ENCODE measurements at places on chromosomes 16 and 17. TPM values are rescaled to one million over a fixed set of nuclear protein-coding genes. Genes with fewer than 3 reads are reported as not detected.

- DNase-seq = peak; percentile 17
These were observed 247.1 kb downstream of the UTP18 start for GRCh38 chr17:51507444-51507843.

DNA sequence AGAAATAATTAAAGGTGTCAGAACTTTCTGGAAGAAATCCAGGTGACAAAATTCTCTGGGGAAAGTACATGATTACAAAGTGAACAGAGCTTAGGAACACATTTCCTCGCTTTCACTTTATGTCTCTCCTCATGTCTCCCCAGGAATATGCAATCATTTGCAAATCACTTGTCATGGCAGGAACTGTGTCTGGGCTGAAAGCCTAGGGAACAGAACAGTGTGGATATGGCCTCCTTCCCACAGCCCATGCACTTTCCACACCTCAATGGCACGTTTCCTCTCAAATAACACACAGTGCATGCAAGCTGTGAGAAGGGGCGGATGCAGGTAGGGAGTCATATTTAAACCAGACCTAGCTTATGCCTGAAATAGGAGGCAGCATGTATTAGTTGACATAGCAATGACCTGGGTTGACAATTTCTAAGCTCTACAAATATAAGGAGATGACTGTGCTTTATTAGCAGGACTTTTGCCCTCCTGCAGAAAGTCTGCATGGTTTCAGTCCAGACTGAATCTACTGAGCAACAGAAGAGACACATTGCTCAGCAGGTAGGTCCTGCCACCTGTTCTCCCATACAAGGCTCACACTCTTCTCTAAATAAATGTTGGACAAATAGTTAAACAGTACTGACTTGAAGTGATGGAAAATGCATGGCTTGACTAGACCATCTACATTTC, 236.0 kb upstream of the ELAC2 start:
- no peak for DNase-seq

The TK1 gene
- 85.4 TPM for total RNA-seq

DNA sequence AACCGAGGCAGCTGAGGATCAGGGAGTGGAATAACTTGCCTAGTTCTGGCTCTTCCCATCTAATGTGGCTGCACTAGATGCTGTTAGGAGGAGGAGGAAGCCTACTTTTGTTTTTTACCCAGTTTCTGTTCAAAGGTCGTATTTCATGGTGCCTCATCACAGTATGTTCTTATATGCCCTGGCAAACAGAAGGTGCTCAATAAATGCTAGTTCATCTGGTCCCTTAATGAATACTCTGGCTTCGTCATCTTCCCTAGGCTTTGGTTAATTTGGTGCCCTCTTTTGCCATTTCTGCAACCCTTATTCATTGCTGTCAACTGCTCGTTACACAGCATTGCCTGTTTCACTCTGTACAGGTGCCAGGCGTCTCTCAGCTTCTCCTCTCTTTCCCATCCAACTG, 151.7 kb downstream of the WWOX start:
- DNase-seq = no peak

The PPM1E gene
- total RNA-seq = 4.2 TPM

The ELAC2 gene
- total RNA-seq = 73.6 TPM

DNA sequence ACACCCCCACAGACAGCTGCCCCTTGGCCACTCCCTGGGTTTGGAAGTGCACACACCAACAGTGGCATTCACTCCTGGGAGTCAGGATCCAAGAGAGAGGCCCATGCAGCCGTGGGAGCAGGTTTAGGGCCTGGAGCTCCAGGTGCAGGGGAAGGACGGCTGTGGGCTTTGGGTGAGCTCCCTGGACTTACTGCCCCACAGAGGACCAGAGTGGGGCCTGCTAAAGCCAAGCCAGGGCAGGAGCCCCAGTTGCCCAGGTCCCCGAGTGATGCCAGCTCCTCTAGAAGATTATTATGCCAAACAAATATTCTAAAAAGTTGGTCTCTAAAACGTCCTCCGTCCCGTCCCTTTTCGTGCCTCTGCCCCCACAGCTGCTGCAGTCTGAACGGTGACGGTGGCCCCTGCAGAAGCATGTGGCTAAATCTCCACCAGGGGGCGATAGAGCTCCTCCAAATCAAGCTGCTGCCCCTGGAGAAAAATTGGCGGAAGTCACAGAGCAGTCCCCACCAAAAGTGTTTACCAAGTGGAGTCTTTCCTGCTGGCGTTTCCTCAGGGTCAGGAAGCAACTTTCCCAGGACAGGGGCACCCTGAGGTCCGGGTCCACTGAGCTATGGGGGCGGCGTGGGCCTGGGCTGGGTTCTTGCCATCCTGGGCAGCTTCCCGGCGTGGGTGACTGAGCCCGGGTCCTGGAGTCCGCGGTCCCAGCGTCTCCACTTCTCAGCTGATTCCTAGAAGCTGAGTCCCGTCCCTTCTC, 4.2 kb downstream of the ARMC7 start:
- peak; percentile 93 for DNase-seq

- peak; percentile 46 for DNase-seq
These were observed 825 bp downstream of the METTL9 start for GRCh38 chr16:21600031-21600773.

DNA sequence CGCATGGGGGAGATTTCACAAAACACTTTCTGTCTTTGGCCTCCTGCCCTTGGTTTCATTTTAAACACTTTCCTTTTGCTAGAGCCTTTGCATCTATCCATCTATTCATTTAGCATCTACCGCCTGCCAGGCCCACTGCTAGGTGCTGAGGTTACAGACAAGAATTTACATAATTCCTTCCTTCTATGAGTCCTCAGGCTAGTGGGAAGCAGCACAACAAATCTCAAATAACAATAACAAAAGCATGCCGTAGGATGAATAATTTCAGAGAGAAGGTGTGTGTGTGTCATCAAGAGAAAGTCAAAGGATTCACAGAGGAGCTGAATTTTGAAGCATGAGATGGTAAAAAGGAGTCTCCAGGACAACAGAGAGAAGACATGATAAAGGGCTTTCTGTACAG, 6.1 kb upstream of the SLC46A1 start:
- no peak for DNase-seq

The FOXO3B gene
- 1.4 TPM for total RNA-seq

DNA sequence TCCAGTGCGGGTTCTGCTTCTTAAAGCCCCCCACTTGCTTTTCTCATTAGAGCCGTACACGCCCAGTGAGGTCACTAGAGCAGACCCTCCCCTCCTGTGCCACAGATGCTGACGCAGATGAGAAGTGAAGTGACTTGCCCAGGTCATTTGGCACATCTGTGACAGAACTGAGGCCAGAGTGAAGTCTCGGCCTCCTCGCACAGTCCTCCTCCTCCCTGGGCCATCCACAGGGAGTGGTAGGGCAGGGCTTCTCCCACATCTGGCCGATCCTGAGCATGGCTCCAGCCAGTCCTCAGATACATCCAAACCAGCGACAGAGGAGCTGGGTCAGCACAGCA, 15.3 kb upstream of the TBX2 start:
- DNase-seq = no peak

DNA sequence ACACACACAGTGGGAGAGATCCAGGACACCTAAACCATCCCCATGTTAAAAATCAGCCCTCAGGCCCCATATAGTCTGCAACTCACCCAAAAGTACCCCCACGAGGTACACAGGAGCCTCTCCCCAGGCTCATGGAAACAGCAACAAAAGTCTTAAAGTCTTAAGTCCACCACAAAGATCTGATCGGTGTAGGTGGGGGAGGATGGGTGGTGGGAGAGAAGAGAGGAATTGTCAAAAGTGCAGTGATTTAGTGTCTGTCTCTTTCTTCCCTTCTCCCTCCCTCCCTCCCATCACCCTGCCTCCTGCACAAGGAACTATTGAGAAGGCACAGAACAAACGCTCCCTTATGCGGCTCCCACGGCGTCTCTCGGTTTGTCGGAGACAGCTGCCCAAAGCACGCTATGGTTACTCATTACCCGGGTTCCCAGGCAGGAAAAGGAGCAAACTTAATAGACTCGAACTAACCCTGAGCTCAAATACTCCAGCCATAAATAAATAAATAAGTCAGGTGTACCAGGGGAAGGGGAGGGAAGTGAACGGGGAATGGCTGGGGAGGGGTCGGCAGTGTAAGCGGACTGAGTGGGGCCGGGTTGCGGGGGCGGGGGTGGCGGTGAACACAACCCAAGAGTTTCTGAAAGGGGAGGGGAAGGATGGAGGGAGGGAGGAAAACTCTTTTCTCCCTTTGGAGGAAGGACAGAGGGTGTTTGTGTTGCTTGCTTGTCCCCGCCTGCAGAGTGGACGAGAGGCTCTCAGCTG, 477.4 kb downstream of the SLC39A11 start:
- DNase-seq = peak; percentile 100

GRCh38 chr17:3911271-3912053, 4.8 kb downstream of the P2RX1 start:
- DNase-seq = no peak

The WNT9B gene
- not detected for total RNA-seq

- DNase-seq = no peak
These were observed 312.1 kb downstream of the SOX9 start for GRCh38 chr17:72432881-72433280.

The KLHL36 gene
- total RNA-seq = 28.9 TPM

The NPIPA3 gene
- total RNA-seq = 0.26 TPM

The NCBP3 gene
- 20.9 TPM for total RNA-seq

- no peak for DNase-seq
These were observed 44.9 kb downstream of the MARF1 start for GRCh38 chr16:15597822-15598647.

DNA sequence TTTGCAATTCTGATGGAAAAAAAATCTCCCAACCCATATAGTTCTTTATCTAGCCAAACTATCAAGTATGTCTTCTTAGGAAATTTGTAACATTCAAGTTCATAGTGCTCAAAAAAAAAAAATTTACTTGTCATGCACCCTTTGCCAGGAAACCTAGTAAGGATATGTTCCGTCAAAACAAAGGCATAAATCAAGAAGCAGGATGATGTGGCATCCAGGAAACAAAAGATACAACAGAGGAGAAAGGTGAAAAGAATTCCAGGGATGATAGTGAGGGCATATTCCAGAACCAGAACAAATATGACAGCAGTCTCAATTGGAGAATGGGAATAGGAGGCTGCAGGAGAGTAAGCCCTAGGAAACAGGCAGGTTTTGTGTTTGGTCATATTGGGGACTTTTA, 104.6 kb downstream of the SPAG9 start:
- DNase-seq = no peak

DNA sequence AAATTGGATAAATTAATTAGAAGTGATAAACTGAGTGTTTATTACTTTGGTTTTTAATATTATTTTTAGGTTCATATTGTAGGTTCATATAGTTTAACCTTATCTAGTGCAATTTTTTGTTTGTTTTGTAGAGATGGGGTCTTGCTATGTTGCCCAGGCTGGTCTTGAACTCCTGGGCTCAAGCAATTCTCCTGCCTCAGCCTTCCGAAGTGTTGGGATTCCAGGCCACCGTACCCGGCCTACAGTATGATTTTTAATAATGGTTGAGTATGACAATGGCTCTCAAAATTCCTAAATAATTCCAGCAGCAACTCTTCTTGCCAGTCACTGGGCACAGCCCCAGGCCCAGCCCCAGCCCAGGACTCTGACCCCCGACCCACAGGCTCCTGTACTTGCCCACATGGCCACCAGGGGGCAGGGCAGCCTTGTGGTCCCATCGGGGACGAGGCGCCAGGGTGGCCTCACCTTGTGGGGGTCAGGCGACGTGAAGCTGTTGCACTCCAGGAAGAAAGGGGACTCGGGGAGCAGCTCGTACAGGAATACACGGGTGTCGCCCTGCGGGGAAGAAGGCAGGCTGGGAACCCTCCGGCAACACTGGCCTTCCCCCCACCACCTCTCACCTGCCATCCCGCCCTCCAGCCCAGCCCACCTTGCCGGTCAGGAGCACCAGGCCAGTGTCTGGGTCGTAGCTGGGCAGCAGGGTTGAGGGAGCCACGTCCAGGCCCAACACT, 7.9 kb upstream of the PAM16 start:
- peak; percentile 47 for DNase-seq

- no peak for DNase-seq
These were observed 673.8 kb downstream of the MAF start for GRCh38 chr16:78926723-78927210.

GRCh38 chr17:327296-327695, 25.3 kb downstream of the RPH3AL start:
- no peak for DNase-seq

DNA sequence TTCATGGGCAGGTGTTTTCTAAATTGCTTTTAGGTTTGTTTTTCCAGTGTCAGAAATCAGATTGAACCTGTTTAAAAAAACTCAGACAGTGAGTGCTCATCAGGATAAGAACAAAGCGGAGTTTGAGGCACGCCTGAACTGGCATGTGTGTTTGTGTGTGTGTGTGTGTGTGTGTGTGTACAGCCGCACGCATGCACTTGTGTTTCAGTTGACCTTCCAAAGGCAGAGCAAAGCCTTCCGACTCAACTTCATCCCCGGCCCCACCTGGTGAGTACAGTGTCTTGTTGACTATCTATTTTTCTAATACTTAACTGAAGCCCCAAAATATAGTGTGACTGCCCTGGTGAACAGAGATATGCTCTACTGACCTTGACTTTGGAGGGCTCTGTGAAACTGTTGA, 225.1 kb downstream of the IRX3 start:
- DNase-seq = no peak

GRCh38 chr16:29806099-29806579, at the start of gene MAZ:
MAZ (plus strand) TSS chr16:29806529; CDS start chr16:29806702, 173 bp downstream.
- DNase-seq = peak; percentile 82

- DNase-seq = no peak
These were observed 12.3 kb upstream of the SPN start for GRCh38 chr16:29650771-29651170.

GRCh38 chr17:61536422-61536955, 54.5 kb downstream of the NACA2 start:
- DNase-seq = peak; percentile 41

- no peak for DNase-seq
These were observed 16.6 kb downstream of the G6PC1 start for GRCh38 chr17:42917236-42917603.

DNA sequence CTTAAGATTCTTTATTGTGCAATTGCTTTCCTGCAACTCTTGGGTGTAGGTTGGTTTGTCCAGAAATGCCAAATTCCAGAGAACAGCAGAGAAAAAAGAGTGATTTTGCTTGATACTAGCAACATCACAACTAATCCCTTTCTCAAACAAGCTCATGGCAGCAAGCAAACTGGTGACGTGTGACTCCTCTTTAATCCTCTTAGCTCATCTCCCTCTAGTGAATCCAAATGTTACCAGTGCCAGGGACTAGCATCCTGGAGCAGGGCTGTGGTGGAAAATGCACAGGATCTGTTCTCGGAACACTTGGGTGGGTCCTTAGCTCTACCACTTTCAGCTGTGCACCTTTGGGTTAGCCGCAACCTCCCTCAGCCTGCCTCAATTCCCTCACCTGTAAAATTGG, 204.0 kb upstream of the CCL2 start:
- DNase-seq = no peak

DNA sequence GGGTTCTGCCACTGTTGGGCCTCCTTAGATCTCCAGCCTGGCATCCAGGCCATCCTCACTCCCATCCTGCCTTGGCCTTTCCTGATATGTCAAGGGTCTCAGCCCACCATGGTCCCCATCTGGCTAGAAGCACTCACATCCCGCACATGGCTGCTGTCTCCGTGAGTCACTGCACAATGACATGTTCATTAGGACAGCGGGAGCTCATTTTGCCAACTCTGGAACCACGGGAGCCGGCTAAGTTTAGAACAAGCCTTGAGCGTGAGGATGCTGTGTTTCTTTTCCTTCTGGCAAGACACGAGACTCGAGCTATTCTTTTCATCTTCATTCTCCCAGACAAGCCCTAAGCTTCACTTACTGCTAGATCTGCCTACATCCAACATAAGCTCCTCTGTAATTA, 65.7 kb upstream of the KSR1 start:
- DNase-seq = no peak

- no peak for DNase-seq
These were observed 28.0 kb downstream of the CTU2 start for GRCh38 chr16:88734361-88734728.

The PMP22 gene
- total RNA-seq = 54.9 TPM

GRCh38 chr16:47721006-47721637, 260.0 kb downstream of the PHKB start:
- no peak for DNase-seq

The C1QL1 gene
- total RNA-seq = 3.8 TPM

All from SK-MEL-5 (cell line).